RKO (cell line): ENCODE measurements at places on chromosomes 16 and 17.

GRCh38 chr17:64520359-64520758 is 13.6 kb downstream of the CEP95 start:
- DNase-seq, result no peak

GRCh38 chr16:11207646-11208045 is 48.4 kb downstream of the SOCS1 start:
- DNase-seq, result no peak

DNA sequence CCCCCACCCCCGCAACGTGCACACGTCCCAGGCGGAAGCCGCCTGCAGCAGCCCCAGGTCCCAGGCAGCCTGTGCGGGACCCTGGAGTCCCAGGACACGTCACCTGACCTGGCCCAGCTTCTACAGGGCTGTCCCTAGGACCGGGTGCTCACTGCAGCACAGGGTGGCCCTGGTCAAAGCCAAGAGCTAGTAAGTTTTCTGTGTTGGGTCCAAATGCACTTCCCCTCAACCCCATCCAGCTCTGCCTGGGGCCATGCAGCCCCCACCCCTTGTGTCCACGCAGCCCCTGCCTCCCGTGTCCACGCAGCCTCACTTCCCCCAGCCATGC is 22.1 kb upstream of the PVALEF start:
- DNase-seq, result no peak

DNA sequence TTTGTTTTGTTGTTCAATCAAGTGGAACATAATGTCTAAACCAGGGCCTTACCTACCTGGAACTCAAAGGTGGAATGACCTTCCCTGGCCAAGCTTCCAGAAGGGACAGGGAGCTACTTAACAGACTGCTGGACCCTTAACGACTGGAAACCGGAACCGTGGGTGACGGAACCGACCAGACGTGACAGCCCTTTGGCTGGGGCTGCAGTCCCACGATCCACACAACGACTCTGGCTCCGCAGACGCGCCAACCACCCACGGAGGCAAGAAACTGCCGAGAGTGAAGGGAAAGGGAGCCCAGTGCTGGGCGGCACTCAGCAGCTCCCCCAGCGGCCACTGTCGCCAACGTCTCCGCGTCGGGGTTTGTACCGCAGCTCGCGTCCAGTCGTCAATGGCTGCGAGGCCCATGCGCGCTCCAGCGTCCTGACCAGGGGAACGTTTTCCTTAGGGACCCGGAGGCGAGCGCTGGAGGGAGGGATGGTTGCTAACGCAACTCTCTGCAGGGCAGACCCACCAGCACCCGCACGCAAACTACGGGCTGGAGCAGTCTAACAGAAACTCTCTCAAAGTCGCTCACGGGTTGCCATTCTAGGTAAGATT is 5.5 kb upstream of the KIF22 start:
- DNase-seq, result no peak

- DNase-seq, result no peak
These were observed 60.9 kb downstream of the RMI2 start for GRCh38 chr16:11406177-11406560.

DNA sequence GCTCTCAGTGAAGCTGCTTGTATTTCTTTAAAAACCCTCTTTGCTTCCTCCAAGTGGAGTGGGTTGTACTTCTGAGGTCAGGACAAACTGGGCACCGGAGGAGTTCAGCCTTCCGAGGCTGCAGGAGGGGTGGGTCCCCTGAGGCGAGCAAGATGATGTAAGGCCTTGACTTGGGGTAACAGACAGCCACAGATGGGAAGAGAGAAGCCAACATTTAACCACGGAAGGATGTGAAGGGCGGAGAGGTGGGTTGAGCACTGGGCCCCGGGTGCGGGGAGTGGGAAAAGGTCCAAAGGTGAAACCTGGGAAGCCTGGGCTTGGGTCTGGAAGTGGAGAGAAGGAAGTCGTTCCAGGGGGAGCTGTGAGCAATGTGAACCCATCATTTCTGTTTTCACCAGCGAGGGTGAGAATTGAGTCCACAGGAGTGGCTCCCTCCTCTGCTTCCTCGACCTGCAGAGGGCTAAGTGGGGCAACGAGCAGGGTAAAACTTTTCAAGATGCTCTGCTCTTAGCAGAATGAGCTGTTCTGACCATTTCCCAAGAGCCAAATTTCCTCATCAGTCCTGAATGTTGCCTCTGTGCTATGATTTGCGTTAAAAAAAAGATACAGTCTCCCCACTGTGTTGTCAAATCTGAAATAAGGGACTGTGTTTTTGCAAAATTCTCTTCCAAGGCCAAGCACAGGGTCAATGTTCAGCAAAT is 137.7 kb upstream of the CRHR1 start:
- DNase-seq, result no peak

GRCh38 chr17:68095205-68095811 is 59.8 kb downstream of the KPNA2 start:
- DNase-seq, result no peak

- no peak for DNase-seq
These were observed 238.8 kb upstream of the CDH5 start for GRCh38 chr16:66127459-66128370.

DNA sequence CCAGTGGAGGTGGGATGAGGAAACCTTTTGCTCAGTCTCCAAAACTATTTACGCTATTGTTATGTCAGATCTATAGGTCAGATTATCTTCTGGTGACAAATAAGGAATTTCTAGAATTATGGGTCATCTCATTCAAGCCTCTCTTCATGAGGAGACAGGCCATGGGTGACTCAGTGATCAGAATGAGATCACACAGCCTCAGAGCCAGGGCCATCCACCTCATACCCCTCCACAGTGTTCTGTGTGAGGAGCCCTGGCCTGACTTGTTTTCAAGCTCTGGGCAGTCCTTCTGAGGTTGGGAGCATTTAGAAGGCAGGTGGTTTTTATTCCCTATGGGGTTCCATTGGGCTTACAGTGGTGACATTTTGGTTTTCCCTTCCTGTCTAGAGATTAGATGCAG is 26.5 kb downstream of the YPEL2 start:
- peak; percentile 53 for DNase-seq

- DNase-seq, result no peak
These were observed 4.3 kb upstream of the NPW start for GRCh38 chr16:2015117-2015946.

DNA sequence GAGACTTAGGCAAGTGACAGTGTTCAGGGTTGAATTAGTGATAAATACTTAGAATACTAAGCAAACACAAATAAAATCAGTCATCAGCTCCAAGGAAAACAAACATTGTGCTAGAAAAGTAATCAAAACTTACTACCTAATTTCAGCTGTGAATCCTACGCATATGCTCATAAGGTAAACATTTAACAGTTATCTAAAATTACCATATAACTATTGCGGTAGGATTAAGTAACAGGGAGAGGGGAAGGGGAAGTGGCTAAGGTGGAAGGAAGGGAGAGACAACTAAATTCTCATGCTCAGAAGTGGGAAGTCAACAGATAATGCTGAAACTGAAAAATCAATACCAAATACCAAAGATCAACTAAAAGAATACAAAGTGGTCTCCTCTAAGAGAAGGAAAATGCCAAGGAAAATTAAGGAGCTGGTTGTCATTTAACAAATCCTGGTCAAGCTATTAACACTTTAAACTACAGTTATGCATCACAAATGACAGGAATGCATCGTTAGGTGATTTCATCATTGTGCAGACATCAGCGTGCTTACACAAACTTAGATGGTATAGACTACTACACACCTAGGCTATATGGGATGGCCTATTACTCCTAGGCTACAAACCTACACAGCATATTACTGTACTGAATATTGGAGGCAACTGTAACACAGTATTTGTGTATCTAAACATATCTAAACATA is 20.0 kb downstream of the USP32 start:
- no peak for DNase-seq

- no peak for DNase-seq
These were observed 3.9 kb upstream of the SLC12A3 start for GRCh38 chr16:56861092-56861610.

- no peak for DNase-seq
These were observed 417.0 kb upstream of the PSMD7 start for GRCh38 chr16:73879621-73880020.

- DNase-seq, result peak; percentile 28
These were observed 45.3 kb downstream of the DDX19A start for GRCh38 chr16:70391881-70392481.

- no peak for DNase-seq
These were observed 138.6 kb downstream of the RBFOX1 start for GRCh38 chr16:7471268-7471667.

- DNase-seq, result peak; percentile 9
These were observed 10.5 kb upstream of the CCDC182 start for GRCh38 chr17:57755480-57756070.

- peak; percentile 51 for DNase-seq
These were observed 1.6 kb downstream of the TELO2 start for GRCh38 chr16:1494711-1495110.

- DNase-seq, result no peak
These were observed 30.7 kb upstream of the HOXB13 start for GRCh38 chr17:48759288-48759687.

GRCh38 chr16:70795296-70795912 is 5.6 kb downstream of the VAC14 start:
- DNase-seq, result no peak

- no peak for DNase-seq
These were observed 75.8 kb downstream of the WWOX start for GRCh38 chr16:78175287-78175686.

- DNase-seq, result no peak
These were observed 58.2 kb downstream of the RMI2 start for GRCh38 chr16:11403534-11403795.

DNA sequence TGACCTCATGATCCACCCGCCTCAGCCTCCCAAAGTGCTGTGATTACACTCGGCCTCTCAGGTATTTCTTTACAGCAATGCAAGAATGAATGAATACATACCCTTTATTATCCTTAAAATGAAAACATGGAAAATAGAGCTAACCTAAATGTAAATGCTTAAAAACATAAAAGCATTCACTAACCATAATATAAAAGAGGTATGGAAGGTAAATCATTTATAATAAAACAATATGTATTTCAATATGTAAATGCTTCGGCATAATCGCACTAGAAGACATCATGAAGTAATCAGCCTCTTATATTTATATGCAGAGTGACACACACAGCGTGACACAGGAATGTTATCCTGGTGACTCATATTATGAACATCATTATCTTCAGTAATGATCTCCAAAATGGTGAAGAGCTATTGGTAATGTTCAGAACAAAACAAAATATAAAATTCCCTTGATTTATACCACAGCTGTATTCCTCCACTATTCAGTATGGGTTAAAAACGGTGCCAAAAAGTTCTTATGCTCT is 53.9 kb downstream of the AIPL1 start:
- peak; percentile 37 for DNase-seq

DNA sequence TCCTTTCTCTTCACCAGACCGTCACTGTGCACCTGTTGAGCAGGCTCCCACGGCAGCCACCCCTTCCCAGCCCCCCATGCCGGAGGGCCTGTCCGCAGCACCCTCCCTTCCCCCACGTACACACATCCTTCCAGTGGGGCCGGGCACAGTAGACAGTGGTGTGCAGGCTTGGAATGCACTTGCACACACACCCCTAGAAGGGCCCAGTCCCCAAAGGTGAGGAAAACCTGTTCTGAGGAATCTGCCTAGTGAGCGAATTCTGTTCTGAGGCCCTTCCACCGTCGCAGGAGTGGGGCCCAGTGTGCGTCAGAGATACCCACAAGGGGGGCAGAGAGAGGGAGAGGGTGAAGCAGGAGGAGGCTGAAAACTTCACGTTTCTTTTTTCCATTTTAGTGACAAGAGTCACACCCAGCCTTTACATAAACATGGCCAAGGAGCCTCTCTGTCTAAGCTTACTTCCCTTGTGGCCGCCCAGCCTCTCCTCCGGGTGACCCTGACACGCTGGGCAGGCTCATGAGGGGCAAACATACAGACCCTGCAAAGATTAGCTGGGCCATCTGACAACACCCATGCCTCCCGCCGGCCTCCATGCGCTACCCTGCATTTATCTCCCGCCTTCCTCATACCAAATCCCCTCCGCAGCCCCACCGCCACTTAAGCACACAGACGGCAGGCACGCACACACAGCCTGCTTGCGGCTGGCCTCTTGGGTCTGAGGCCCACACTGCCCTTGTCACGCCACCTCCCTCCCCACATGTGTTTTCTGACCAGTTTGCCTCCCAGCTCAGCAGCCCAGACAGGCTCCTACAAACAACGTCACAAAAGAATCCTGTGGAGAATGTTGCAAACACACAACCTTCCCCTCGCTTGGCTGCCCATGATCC is 1.8 kb downstream of the ZBTB4 start:
- DNase-seq, result no peak

DNA sequence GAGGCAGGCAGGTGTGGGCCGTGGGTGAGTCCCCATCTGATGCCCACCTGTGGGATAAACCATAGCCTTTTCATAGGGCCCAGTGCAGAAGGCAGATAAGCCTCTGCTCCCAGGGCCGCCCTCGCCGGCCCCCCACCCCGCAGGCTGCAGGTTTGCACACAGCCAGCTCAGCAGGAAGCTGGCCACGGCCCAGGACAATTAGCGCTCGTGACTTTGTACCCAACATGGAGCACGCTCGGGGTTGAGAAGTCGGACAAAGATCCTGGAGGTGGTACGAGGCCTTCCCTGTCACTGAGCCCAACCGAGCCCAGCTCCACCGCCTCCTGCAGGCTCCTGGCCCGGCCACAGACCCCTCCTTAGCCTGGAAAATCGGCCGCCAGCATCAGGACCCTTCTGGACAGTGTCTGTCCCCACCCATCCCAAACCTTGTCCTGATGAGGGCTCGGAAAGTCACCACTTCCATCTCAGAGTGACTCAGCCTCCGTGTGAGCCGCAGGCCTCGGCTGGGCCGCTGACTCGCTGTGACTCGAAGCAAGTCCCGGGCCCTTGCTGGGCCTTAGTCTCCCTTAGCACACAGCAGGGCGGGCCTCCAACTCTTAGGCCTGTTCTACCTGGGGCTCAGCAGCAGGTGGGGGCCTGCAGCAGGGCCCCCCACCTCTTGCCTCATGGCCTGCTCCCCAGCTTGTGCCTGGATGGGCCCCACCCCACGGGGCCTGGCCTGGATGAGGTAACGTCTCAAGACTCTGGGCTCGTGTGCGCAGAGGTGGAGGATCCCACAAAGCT is 22.7 kb downstream of the FAM83G start:
- peak; percentile 79 for DNase-seq

DNA sequence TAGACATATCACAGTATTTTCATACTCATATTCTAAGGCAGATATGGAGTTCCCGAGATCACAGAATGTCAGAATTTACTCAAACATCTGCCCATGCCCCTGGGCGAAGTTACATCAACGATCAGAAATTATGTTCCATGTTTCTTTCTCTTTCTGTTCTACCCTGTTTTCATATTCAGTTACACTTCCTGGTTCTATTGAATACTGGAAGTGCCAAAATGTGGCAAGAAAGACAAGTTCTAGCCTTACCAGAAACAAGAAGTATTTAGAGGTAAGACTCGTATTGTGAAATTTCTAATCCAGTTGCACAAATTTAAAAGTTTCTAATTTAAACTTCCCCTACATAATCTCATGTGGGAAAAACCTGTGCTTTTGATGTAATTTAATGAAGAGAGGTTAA is 36.1 kb downstream of the KCNJ2 start:
- DNase-seq, result no peak
